ENCODE measurements at places on chromosomes 12 and 14. TPM values are rescaled to one million over a fixed set of nuclear protein-coding genes. Genes with fewer than 3 reads are reported as not detected.

FAR2 gene
- not detected for total RNA-seq

RHOJ gene
- total RNA-seq, result not detected

RBMS2 gene
- 10.0 TPM for total RNA-seq

ARMH4 gene
- total RNA-seq, result 0.49 TPM
